ENCODE measurements at places on chromosomes 3 and 15.

DNA sequence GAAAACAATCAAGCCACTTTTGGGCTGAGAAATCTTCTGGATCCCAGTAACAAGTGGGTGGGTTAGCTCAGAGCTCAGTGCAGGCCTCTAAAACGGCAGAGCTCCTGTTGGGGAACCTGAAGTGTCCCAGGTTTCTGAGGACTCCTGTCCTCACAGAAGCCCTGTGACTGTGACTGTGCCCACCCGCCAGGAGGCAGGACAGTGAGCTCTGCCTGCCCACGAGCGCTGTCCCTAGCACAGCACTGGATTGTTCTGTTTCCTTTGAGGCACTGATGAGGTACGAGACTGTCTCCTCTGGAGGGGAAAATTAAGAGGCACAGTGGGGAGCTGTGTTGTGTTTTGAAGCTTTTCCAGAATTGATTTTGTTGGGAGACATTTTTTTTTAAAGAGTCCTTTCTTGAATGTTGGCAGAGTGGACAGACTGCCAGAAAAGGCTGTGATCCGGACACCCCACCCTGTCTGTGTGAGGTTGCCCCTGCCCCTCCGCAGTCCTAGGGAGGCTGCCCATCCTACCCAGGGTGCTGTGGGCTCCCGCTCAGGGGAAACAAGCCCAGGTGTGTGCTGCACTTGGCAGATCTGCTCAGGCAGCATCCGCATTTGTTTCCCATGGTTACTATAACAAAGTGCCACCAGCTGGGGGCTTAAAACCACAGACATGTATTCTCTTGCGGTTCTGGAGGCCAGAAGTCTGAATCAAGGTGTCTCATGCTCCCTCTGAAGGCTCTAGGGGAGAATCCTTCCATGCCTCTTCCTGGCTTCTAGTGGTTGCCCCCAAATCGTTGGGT is 66.6 kb upstream of the LARS2 start:
- H3K27ac ChIP-seq, result no peak overlapping the region
- no peak overlapping the region for H3K4me3 ChIP-seq
- no peaks in the 10 kb centered on the region for H3K27me3 ChIP-seq
- no peaks in the 10 kb centered on the region for H3K36me3 ChIP-seq
- no peak for DNase-seq

- no peak overlapping the region for H3K4me3 ChIP-seq
- no peak for DNase-seq
- H3K36me3 ChIP-seq, result no peaks in the 10 kb centered on the region
These were observed 12.0 kb downstream of the CGGBP1 start for GRCh38 chr3:88046766-88047165.

DNA sequence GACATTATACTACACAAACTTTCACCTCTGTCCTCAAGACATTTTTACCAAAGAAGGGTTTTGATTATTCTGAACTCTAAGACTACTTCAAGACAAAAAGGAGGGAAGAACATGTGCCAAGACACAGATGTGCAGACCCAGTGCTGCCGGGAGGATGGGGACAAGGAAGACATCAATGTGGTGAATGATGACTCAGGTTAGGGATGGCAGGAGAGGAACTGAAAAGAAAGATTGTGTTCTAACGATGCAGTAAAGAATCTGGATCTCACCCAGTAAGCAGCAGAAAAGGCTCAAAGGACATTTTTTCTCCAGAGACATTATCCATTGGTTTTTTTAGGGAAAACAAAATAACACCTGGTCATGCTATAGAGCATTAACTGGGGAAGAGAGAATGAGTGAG is 449.9 kb upstream of the NR2F2 start:
- H3K36me3 ChIP-seq, result no peaks in the 10 kb centered on the region
- H3K27me3 ChIP-seq, result no peaks in the 10 kb centered on the region
- DNase-seq, result no peak
- 0 out of 2 replicates have a peak, but pooled peaks cover 2% of the 10 kb centered on the region for H3K4me1 ChIP-seq

- no peak overlapping the region for H3K27ac ChIP-seq
- DNase-seq, result no peak
- H3K4me1 ChIP-seq, result no peaks in the 10 kb centered on the region
- no peaks in the 10 kb centered on the region for H3K36me3 ChIP-seq
These were observed 353.8 kb downstream of the NAALADL2 start for GRCh38 chr3:175212896-175213295.

DNA sequence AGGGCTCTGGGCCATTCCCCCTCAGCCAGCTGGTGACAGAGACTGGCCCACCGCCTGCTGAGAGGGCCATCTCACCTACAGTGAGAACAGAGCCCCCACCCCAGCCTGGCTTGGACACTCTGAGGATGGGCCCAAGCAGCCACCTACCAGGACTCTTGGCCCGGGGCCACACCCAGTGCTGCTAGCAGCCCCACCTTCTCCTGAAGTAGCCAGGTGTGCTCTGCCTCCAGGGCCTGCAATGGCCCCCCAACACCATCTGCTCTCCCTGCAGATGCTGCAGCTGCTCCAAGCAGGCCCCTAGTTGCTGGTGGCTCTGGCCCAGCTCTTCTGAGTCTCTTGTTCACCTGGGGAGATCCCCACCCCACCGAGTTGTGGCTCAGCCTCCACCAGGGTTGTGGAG is 6.8 kb upstream of the CLK3 start:
- no peaks in the 10 kb centered on the region for H3K36me3 ChIP-seq
- no peaks in the 10 kb centered on the region for H3K27me3 ChIP-seq
- H3K4me3 ChIP-seq, result no peak overlapping the region
- no peak overlapping the region for H3K27ac ChIP-seq

GRCh38 chr15:88178631-88179030 is 77.9 kb downstream of the NTRK3 start:
- H3K4me1 ChIP-seq, result no peaks in the 10 kb centered on the region
- DNase-seq, result no peak
- no peaks in the 10 kb centered on the region for H3K27me3 ChIP-seq
- no peak overlapping the region for H3K27ac ChIP-seq
- H3K4me3 ChIP-seq, result no peak overlapping the region

DNA sequence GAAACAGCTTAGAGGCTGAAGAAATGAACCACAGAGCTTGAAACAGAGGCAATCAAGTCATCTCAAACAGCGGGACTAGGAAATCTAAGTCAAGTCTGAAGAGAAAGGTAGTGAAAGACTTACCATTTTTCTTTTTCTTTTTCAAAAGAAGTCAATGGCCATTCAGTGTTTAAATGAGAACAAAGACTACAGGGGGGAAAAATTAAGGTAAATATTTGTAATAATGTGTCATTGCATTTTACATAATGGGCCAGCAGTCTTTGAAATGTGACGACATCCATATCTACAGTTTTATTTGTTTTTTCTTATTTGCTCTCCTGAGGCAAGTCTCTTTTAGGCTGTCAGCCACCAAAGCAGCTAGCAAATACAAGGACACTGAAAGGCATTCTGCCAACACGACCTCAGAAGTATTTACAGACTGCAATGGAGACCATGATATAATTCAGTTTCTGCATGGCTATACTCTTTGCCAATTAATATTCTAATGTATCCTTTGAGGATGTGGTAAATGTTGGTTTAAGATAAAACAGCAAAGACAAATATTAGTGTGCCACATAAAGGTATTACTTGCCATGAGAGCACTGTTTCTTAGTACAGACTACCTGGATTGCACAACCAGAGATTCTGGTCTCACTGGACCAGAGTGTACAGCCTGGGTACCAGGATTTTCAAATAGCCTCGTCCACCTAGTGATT is 307.0 kb upstream of the THBS1 start:
- H3K36me3 ChIP-seq, result no peaks in the 10 kb centered on the region
- no peak overlapping the region for H3K4me3 ChIP-seq
- H3K27ac ChIP-seq, result no peak overlapping the region
- no peak for DNase-seq
- H3K4me1 ChIP-seq, result 0 out of 2 replicates have a peak, but pooled peaks cover 1% of the 10 kb centered on the region

- no peaks in the 10 kb centered on the region for H3K27me3 ChIP-seq
- no peak for DNase-seq
- no peak overlapping the region for H3K4me3 ChIP-seq
- no peak overlapping the region for H3K27ac ChIP-seq
- H3K4me1 ChIP-seq, result no peaks in the 10 kb centered on the region
These were observed 20.9 kb downstream of the KAT2B start for GRCh38 chr3:20060974-20061685.

DNA sequence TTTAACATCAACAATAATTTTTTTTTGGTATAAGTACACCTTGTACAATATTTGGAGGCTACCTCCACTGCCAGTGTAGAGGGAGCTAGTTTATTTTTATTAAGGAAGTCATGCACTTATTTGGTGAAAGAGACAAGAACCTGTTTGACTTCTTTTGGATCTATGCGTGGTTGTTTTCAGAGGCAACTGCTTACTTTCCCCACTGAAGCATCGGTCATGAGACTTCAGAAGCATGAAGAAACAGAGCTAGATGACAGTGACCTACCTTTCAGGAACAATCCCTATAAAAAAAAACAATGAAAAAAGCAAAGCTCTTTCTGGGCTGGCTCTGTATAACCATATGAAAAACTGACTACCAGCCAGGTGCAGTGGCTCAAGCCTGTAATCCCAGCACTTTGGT is 20.0 kb upstream of the ZNF148 start:
- no peak overlapping the region for H3K4me3 ChIP-seq
- H3K4me1 ChIP-seq, result no peaks in the 10 kb centered on the region
- no peak overlapping the region for H3K27ac ChIP-seq
- no peaks in the 10 kb centered on the region for H3K36me3 ChIP-seq
- H3K27me3 ChIP-seq, result no peaks in the 10 kb centered on the region

GRCh38 chr3:32510075-32510724 is 7.5 kb upstream of the CMTM6 start:
- no peaks in the 10 kb centered on the region for H3K27me3 ChIP-seq
- peaks cover 2% of the 10 kb centered on the region for H3K4me1 ChIP-seq
- no peak overlapping the region for H3K4me3 ChIP-seq
- no peaks in the 10 kb centered on the region for H3K36me3 ChIP-seq

GRCh38 chr15:76286271-76286879 is 24.9 kb downstream of the ETFA start:
- no peak for DNase-seq
- H3K27me3 ChIP-seq, result no peaks in the 10 kb centered on the region
- H3K36me3 ChIP-seq, result no peaks in the 10 kb centered on the region

DNA sequence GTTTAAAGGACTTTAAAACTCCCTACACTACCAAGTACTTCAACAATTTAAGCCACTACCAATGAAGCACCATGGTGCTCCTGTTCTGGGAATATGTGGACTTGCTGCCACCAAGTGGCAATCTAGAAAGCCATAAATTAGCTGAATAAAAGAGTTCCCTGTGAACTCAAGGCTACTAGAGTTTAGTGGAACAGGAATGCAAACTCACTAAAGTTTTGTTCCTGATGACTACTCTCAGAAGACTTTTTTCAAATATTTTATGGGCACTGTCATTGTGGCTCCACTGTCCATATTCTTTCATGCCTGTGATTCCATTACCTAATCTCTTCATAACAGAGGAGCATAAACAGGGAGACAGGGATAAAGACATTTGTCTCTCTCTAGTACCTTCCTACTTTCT is 63.9 kb downstream of the TMCC1 start:
- no peaks in the 10 kb centered on the region for H3K27me3 ChIP-seq
- DNase-seq, result peak; percentile 16
- H3K4me1 ChIP-seq, result no peaks in the 10 kb centered on the region
- H3K4me3 ChIP-seq, result no peak overlapping the region

- no peak for DNase-seq
- H3K27ac ChIP-seq, result no peak overlapping the region
- no peak overlapping the region for H3K4me3 ChIP-seq
- H3K4me1 ChIP-seq, result no peaks in the 10 kb centered on the region
- no peaks in the 10 kb centered on the region for H3K27me3 ChIP-seq
These were observed 12.4 kb downstream of the ANO10 start for GRCh38 chr3:43609406-43609805.

- H3K36me3 ChIP-seq, result no peaks in the 10 kb centered on the region
- H3K27me3 ChIP-seq, result no peaks in the 10 kb centered on the region
- DNase-seq, result no peak
- H3K4me1 ChIP-seq, result peaks cover 14% of the 10 kb centered on the region
These were observed 2.2 kb downstream of the KCTD6 start for GRCh38 chr3:58494107-58494506.

GRCh38 chr3:118102737-118103136 is 931.9 kb downstream of the IGSF11 start:
- no peak overlapping the region for H3K27ac ChIP-seq
- H3K27me3 ChIP-seq, result no peaks in the 10 kb centered on the region
- H3K36me3 ChIP-seq, result no peaks in the 10 kb centered on the region
- no peak overlapping the region for H3K4me3 ChIP-seq

DNA sequence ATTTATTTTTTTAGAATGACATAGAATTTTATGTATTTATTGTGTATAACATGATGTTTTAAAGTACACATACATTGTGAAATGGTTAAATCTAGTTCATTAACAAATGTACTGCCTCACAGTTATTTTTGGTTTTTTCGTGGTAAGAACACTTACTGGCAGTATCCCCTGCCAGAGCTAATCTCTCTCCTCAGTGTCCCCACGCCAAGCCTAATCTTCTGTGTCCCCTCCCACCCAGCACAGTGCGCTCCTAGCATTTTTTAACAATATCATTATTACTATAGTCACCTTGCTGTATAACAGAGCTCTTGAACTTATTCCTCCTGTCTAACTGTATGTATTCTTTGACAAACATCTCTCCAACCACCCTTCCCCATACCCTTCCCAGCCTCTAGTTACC is 333.2 kb downstream of the GABRB3 start:
- 0 out of 2 replicates have a peak, but pooled peaks cover 3% of the 10 kb centered on the region for H3K36me3 ChIP-seq
- no peaks in the 10 kb centered on the region for H3K4me1 ChIP-seq
- no peak overlapping the region for H3K4me3 ChIP-seq

DNA sequence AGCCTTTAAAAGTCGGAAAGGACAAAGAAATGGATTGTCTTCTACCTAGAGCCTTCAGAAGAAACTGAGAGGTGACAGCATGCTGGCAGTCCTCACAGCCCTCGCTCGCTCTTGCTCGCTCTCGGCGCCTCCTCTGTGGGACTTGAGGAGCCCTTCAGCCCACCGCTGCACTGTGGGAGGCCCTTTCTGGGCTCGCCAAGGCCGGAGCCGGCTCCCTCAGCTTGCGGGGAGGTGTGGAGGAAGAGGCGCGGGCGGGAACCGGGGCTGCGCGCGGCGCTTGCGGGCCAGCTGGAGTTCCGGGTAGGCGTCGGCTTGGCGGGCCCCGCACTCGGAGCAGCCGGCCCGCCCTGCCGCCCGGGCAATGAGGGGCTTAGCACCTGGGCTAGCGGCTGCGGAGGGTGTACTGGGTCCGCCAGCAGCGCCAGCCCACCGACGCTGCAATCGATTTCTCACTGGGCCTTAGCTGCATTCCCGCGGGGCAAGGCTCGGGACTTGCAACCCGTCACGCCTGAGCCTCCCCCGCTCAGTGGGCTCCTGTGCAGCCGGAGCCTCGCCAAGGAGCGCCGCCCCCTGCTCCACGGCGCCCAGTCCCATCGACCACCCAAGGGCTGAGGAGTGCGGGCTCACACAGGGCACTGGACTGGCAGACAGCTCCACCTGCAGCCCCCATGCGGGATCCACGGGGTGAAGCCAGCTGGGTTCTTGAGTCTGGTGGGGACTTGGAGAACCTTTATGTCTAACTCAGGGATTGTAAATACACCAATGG is 953.8 kb upstream of the GBE1 start:
- no peak overlapping the region for H3K27ac ChIP-seq
- no peak for DNase-seq
- no peak overlapping the region for H3K4me3 ChIP-seq
- H3K27me3 ChIP-seq, result no peaks in the 10 kb centered on the region

- H3K4me3 ChIP-seq, result no peak overlapping the region
- no peak for DNase-seq
- no peaks in the 10 kb centered on the region for H3K27me3 ChIP-seq
- H3K36me3 ChIP-seq, result no peaks in the 10 kb centered on the region
These were observed 1.6 kb upstream of the CHST13 start for GRCh38 chr3:126522363-126522788.

GRCh38 chr3:71688121-71688520 is 37.1 kb downstream of the EIF4E3 start:
- no peak overlapping the region for H3K4me3 ChIP-seq
- H3K27me3 ChIP-seq, result no peaks in the 10 kb centered on the region
- no peak overlapping the region for H3K27ac ChIP-seq

- no peaks in the 10 kb centered on the region for H3K36me3 ChIP-seq
- no peak overlapping the region for H3K4me3 ChIP-seq
- peaks cover 5% of the 10 kb centered on the region for H3K4me1 ChIP-seq
- no peaks in the 10 kb centered on the region for H3K27me3 ChIP-seq
- DNase-seq, result no peak
- H3K27ac ChIP-seq, result no peak overlapping the region
These were observed 314.7 kb downstream of the RORA start for GRCh38 chr15:60914360-60914759.
